Adrenal gland (tissue), 19 donors: ENCODE measurements at places on chromosomes 11 and 22. TPM values are rescaled to one million over a fixed set of nuclear protein-coding genes. Genes with fewer than 3 reads are reported as not detected.

- no peak overlapping the region for H3K4me3 ChIP-seq
- no peaks in the 10 kb centered on the region for H3K36me3 ChIP-seq
- no peak overlapping the region for H3K27ac ChIP-seq
- DNase-seq: peak; percentile 63
- no peaks in the 10 kb centered on the region for H3K27me3 ChIP-seq
Measured at GRCh38 chr11:19683141-19683805, 29.4 kb upstream of the NAV2 start.

DNA sequence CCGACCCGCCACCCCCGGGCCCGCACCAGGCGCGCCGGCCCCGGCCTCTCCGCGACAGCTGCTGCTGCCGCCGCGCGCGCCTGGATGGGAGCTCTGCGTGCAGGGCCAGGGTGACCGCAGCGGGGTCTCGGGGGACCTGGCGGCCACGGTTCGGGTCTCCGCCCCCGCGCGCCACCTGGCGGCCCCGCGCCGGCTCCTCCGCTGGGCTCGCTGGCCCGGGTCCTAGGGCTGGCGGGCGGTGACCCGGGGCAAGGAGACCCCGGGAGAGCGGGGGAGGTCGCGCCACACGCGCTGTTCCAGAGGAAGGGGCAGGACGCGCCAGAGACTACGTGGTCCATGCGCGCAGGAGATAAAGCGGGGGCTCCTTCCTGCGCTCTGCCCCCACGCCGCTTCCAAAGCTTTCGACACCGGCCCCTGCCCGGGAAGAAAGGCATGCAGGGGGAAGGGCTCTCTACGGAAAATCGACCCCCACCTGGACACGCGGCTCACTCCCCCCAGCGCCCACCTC is 562 bp downstream of the SHANK2 start:
- H3K4me3 ChIP-seq: peak overlapping the region; percentile 55
- H3K27ac ChIP-seq: no peak overlapping the region
- no peak for DNase-seq

DNA sequence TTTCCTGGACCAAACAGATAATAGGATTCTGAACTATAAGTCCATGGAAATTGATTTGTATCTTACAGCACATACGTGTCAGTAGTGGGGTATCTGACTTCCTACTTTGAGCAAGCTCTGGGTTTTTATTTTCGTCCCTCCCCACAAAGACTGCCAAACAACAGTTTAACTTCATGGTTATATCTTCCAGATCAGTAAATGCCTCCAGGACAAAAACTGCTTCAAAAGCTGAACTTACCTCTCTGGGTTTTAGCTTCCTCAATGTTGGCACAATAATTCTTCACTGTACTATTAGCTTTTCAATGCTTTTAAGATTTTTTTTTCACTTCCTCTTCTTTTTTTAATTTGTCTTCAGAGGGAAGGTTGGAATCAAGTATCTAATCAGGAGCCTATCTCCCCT is 4.2 kb upstream of the DPF2 start:
- H3K27ac ChIP-seq: peak overlapping the region; percentile 7
- H3K4me3 ChIP-seq: no peak overlapping the region
- no peaks in the 10 kb centered on the region for H3K36me3 ChIP-seq
- H3K27me3 ChIP-seq: no peaks in the 10 kb centered on the region
- H3K4me1 ChIP-seq: peaks cover 2% of the 10 kb centered on the region

The OR52I2 gene
- not detected for total RNA-seq

The NEFH gene
- total RNA-seq: 19.2 TPM

The OR5B21 gene
- not detected for total RNA-seq
